Bronchus fibroblast of lung (primary cell): ENCODE measurements at places on chromosomes 16 and 17. TPM values are rescaled to one million over a fixed set of nuclear protein-coding genes. Genes with fewer than 3 reads are reported as not detected.

Gene IRX3
- 0.15 and 1.2 TPM in 2 replicates for total RNA-seq

Gene NHLRC4
- total RNA-seq, result 0.50 and 0.59 TPM in 2 replicates

Gene RHBDL3
- total RNA-seq, result 0.15 TPM in 1 of 2 replicates, not detected in the other

Gene VMP1
- total RNA-seq, result 106 and 135 TPM in 2 replicates

Gene SP6
- total RNA-seq, result 0.15 and 0.34 TPM in 2 replicates

Gene CSNK2A2
- total RNA-seq, result 17.2 and 18.2 TPM in 2 replicates

Gene PDILT
- not detected in 2 replicates for total RNA-seq

Gene KLHL10
- 0.17 TPM in 1 of 2 replicates, not detected in the other for total RNA-seq
